ENCODE measurements at places on chromosomes 2 and 18.

- DNase-seq: no peak
Observed at GRCh38 chr2:239321596-239322415, 79.0 kb downstream of the HDAC4 start.

- DNase-seq: no peak
Observed at GRCh38 chr2:177592397-177592796, 199.8 kb downstream of the AGPS start.

- no peak for DNase-seq
Observed at GRCh38 chr2:230693411-230693810, 19.2 kb upstream of the CAB39 start.

- no peak for DNase-seq
Observed at GRCh38 chr2:71064754-71065621, 3.5 kb upstream of the NAGK start.

DNA sequence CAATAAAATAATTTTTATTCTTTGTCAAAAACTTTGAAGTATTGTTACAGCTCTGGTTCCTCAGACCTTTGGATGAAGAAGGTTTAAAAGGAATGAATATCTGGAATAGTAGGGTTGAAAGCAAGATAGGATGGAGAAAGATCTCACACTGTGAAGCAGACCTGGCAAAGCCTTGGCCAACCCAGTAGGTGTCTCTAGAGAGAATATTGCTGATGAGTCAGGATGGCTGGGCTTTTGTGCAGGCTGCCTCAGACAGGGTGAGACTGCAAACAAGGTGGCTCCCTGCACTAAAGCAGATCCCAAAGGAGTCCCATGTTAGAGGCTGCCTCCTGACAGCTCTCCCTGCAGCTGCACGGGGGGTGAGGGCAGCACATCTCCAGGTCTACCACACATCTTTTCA is 226.0 kb upstream of the ITGA4 start:
- DNase-seq: peak; percentile 4

Data from Daoy (cell line).